ENCODE measurements at places on chromosomes 5 and 9. TPM values are rescaled to one million over a fixed set of nuclear protein-coding genes. Genes with fewer than 3 reads are reported as not detected.

GRCh38 chr5:170303549-170303948 lies 6.0 kb upstream of the LCP2 start:
- no peak for DNase-seq

TBC1D2 gene
- total RNA-seq = 46.9 TPM

DNA sequence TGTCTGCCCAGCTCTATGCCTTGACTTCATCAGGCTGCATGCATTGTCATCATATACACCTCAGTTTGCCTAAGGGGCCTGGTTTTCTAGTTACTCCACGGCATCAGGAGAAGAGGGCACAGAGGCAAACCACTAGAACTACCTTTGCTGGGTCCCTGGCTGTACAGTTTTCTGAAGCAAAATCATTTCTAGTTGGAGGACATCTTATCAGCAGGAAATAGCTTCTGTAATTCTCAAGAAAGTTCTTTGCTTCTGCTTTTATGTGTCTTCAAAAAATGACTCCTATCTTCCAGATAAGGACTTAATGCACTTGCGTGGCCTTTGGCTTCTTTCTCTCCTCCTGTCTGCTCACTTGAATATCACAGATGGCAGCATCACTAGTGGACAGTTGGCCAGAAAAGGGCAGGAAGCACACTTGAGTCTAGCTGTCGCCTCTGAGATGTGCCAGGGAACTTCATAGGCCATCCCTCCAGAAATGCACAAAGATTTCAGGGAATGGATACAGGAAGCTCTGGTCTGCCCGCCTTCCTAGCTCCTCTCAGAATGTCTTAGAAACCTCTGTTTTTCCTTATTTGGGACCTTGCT lies 22.4 kb upstream of the LTC4S start:
- no peak for DNase-seq

OLFML2A gene
- 14.6 TPM for total RNA-seq

CDC20B gene
- not detected for total RNA-seq

GRCh38 chr5:91200692-91201091 lies 182.4 kb downstream of the ARRDC3 start:
- DNase-seq = no peak

DNA sequence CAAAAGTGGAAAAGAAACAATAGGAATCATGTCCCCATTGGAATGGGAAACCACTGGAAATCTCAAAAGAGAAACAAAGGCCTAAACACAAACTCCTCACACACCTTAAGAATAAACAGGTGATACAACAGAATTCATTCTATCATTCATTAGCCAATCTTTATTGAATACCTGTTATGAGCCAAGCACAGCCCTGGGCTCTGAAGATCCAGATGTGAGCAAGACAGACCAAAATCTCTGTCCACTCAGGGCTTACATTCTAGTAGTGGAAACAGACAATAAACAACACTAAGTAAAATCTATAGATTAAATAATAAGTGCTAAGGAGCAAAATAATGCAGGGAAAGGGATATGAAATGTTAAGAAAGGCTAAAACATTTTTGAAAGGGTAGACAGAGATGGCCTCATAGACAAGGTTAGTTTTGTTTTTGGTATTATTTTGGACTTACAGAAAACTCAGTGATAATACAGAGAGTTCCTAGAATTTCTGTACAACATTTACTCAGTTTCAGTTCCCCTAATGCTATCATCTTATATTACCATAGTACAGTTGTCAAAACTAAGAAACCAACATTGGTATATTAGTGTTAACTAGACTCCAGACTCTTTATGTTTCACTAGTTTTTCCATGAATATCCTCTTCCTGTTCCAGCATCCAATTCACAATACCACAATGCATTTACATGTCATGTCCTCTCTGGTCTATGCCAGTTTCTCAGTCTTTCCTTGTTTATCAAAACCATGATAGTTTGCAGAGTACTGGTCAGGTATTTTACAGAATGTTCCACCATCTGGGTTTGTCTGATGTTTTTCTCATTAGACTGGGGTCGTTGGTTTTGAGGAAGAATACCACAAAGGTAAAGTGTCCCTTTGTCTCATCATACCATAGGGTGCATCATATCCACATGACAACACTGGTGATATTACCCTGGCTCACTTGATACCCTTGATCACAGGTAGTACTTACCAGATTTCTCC lies 103.7 kb downstream of the SIL1 start:
- DNase-seq = no peak

- no peak for DNase-seq
These were observed 7.4 kb downstream of the B4GALT1 start for GRCh38 chr9:33159777-33160127.

- no peak for DNase-seq
These were observed 344.9 kb downstream of the ARL15 start for GRCh38 chr5:53965459-53965858.

TRIP13 gene
- total RNA-seq = 3.7 TPM

Data from suprapubic skin (tissue), 4 donors.